HS-5 (cell line): ENCODE measurements at places on chromosomes 11 and 22.

DNA sequence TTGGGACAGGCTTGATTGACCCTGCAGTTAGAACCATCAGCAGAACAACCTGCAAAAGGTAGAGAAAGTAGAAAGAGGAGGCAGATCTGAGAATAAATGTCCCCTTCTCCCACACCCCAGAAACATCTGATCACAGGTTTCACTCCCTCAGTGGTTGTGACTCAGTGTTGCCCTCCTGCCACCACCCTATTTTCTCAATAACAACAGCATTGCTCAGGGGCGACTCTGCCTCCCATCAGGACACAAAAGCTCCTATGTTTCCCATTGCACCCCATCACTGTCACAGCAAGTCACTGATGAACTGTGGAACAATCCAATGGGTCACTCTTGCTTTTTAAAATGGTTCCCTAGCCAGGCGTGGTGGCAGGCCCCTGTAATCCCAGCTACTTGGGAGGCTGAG, 110.2 kb downstream of the RASSF10 start:
- peak; percentile 25 for DNase-seq

- DNase-seq, result no peak
Observed at GRCh38 chr11:6615882-6616585, 3.2 kb downstream of the TPP1 start.

GRCh38 chr11:9230296-9230695, 34.9 kb downstream of the DENND5A start:
- no peak for DNase-seq

- no peak for DNase-seq
Observed at GRCh38 chr11:125165843-125166763, 1.6 kb downstream of the PKNOX2 start.

DNA sequence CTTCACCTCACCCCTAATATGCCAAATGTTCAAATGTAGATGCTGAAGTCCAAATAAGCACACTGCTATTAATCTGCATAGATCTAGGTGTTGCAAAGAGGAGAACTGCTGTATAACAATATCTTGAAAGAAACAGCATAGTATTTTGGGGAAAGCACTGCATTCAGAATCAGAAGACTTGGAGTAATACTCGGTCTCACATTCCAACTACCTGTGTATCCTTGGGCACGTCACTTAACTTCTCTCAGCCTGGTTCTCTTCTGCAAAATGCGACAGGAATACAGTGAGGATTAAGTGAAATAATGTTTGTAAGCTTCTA, 332 bp upstream of the HMGXB4 start:
- no peak for DNase-seq

DNA sequence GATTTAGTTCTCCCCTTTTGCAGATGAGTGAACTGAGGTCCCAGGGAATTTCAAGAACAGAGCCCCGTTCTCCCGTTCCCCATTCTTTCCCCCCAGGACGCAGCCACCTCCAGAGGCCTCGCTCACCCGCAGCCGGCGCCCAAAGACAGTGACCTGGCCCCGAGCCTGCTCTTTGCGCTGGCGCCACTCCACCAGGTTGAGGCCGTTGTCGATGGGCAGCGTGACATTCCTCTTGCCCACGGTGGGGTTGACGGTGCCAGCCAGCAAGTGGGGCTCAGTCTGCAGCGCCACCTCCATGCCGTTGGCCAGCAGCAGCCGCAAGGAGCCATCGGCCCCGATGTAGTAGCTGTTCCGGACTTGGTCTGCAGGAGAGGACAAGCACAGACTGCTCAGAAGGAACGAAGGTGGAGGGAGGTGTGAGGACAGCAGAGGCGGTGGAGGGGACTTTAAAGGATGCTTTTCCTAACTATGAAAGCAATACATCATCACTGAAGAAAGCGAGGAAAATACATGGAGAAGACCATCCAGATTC, 101.4 kb upstream of the NARS2 start:
- DNase-seq, result no peak

DNA sequence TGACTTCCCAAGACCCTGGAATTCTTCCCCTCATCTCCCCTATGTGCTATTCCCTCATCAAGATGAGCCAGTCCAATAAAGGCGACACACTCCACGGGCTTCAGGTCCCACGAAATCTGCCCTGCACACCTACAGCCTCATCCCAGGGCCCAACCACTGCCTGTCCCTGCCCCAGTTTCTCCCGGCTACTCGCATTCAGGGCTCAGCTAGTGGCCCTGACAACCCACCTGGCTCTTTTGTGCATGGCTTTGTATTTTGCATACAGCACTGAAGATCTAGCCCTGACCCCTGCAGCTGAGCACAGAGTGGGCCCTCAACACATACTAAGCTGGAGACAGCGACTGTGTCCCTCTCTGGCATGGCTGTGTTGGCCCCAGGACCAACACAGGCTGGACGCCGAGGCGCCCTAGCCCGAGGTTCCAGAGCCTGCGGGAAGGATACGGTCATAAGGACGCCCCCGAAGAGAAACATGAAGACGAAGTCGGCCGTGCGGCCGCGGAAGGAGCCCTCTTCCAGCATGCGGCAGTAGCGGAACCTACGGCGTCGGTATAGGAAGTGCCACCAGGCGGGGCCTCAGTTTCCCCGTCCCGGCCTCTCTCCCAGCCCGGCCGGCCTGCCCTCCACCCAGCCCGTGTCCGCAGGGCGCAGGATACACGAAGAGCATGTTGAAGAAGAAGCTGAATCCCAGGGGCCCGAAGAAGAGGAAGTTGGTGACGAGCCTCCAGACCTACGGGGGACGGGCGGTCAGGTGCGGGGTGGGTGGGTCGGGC, 710 bp downstream of the DERL3 start:
- DNase-seq, result no peak

DNA sequence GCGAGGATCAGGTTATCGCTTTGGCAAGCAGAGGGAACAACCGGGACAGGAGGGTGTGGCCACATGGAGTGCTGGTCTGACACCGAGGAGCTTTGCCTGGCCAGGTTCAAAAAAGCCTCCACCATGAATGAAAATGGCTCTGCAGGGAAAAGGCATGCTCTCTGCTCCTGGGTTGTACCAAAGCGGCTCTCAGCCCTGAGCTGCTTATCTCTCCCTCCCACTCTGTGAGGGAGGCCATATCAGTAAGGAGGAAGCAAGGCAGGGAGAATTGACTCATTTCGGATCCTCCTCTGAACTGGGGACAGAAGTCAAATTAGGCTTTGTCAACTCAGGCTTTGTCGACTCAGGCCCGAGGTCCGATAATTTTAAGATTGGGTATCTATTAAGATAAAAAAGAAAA, 82.9 kb upstream of the CRTAM start:
- DNase-seq, result no peak

DNA sequence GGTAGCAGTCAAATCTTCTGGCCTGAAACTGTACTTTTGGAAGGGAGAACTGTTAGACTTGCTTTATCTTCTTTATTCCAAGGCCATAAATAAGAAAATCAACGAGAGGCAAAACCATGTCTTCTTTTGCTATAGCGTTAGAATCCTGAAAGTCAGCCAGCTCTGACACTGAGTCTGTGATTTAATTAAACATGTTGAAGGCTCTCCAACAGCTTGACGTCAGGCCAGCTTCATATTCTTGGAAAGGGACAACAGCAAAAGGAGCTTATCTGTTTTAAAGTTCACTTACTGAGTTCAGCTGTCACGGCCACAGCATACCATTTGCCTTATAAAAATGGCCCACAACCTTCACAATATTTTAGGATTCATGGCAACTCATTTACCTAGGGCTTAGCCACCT, 131.0 kb upstream of the LDLRAD3 start:
- DNase-seq, result no peak
